Stomach (tissue), 19 donors: ENCODE measurements at places on chromosomes 7 and 10. TPM values are rescaled to one million over a fixed set of nuclear protein-coding genes. Genes with fewer than 3 reads are reported as not detected.

Gene SIRT1
- total RNA-seq = 41.4 TPM

Gene ADCYAP1R1
- 0.58 TPM for total RNA-seq

Gene DNAAF5
- total RNA-seq = 9.2 TPM

Gene TSPAN15
- 98.2 TPM for total RNA-seq

GRCh38 chr10:35781643-35782035 lies 139.5 kb upstream of the FZD8 start:
- no peaks in the 10 kb centered on the region for H3K4me1 ChIP-seq
- H3K36me3 ChIP-seq = no peaks in the 10 kb centered on the region
- no peaks in the 10 kb centered on the region for H3K27me3 ChIP-seq
- H3K4me3 ChIP-seq = no peak overlapping the region
- DNase-seq = no peak

DNA sequence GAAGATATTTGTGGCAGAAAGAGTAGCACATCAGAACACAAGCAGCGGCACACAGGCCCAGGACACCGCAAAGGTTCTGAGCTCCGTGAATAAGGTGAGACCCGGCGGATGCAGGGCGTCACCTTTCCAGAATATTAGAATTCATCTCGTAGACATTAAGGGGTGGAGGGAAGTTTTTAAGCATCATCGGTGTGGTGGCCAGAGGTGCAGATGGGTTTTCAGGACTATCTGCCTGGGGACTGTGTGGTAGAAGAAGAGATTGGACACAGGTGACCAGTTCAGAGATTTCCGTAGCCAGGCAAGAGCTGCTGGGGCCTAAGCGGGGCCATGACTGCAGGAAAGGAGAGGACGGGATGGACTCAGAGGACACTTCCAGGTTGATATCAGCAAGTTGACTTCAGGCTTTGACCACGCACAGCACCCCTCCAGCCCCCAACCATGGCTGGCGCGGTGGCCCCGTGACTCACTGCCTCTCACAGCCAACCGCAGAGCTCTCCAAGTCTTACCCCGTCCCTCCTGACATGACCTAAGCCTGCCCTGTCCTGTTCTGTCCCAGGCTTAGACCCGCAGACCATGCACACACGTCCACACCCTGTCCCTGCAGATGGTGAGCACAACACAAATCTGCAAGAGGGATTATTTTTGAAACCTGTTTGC lies 97.2 kb downstream of the OAT start:
- DNase-seq = no peak
- no peaks in the 10 kb centered on the region for H3K27me3 ChIP-seq
- no peak overlapping the region for H3K27ac ChIP-seq
- H3K4me1 ChIP-seq = no peaks in the 10 kb centered on the region
- H3K4me3 ChIP-seq = no peak overlapping the region
- no peaks in the 10 kb centered on the region for H3K36me3 ChIP-seq

GRCh38 chr7:26659121-26659520 lies 205.3 kb downstream of the SKAP2 start:
- H3K27me3 ChIP-seq = peaks cover 20% of the 10 kb centered on the region
- H3K27ac ChIP-seq = no peak overlapping the region
- H3K4me3 ChIP-seq = no peak overlapping the region
- no peak for DNase-seq
- H3K4me1 ChIP-seq = no peaks in the 10 kb centered on the region

DNA sequence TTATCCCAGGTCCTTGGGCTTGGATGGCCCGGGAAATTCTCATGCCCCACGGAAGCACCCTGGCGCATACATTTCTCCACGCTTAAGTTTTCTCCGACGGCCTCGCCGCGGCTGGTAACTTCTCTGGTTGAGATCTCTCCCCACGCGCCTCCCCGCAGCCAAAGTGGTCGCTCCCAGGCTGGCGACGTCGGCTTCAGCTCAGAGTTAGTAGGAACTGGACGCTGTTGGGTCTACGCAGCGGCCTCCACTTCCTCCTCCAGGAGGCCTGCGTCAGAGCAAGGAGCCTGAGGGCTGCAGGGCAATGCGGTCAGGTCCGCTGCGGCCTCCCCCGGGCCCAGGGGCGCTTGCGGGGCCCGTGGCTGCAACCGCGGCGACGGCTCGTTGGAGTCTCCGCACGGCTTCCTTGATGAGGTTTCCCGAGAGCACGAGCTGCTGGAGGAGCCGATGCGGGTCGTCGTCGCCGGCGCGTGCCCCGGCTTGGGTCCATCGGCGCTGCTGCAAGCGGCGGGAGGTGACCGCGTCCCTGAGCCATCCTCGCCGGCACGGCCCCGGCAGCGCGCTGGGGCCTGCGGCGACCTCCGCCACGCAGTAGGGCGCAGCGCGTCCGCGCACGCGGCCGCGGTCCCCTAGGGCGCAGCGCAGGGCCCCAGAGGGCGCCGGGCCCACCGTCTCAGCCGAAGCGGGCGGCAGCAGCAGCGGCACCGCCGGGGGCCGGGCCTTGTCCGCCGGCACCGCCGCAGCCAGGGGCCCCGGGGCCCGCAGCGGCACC lies 744 bp downstream of the FRAT2 start:
- peak overlapping the region; percentile 79 for H3K4me3 ChIP-seq
- peak overlapping the region; percentile 98 for H3K27ac ChIP-seq
- no peaks in the 10 kb centered on the region for H3K27me3 ChIP-seq

DNA sequence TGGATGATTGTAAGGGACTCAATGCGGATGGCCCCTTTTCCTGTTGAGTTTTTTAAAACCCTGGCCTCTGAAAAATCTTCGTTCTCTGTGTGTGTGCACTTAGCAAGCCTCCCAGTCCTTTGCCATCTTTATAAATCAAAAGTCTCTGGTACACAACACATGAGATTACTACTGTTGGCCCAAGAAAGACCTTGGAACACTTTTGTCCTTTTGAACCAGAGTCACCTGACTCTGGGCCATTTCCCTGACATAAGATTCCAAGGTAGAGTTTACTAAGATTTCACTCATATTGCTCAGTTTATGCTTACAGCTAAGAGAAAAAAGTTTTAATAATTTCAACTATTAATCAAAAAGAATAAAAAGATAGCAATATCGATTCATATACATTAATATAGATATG lies 64.7 kb upstream of the IFRD1 start:
- DNase-seq = no peak
- H3K36me3 ChIP-seq = no peaks in the 10 kb centered on the region
- no peak overlapping the region for H3K4me3 ChIP-seq
- no peaks in the 10 kb centered on the region for H3K4me1 ChIP-seq
- H3K27me3 ChIP-seq = no peaks in the 10 kb centered on the region
- no peak overlapping the region for H3K27ac ChIP-seq

DNA sequence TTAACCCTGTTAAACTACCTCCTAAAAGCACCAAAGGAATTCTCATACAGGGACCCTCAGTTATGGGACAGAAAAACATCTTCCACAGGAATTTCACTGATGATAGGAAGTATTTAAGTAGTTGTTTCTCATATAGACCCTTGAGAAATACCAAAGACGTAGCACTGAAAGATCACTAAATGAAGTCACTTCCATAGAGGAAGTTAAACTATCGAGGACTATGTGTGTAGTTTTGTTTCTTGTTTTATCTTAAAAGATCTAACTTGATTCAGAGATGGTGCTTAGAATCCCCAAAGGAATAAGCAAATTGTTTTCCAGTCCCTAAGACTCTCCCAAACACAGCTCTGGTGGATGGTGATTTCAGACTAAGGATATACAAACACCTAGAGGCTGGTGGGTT lies 94.8 kb upstream of the AFAP1L2 start:
- peaks cover 9% of the 10 kb centered on the region for H3K36me3 ChIP-seq
- H3K4me1 ChIP-seq = peaks cover 35% of the 10 kb centered on the region
- H3K27me3 ChIP-seq = no peaks in the 10 kb centered on the region
- DNase-seq = no peak

- H3K27me3 ChIP-seq = peaks cover 4% of the 10 kb centered on the region
- H3K4me3 ChIP-seq = no peak overlapping the region
These were observed 39.4 kb downstream of the EN2 start for GRCh38 chr7:155497149-155497901.

GRCh38 chr10:4373612-4374011 lies 452.4 kb upstream of the AKR1E2 start:
- H3K27me3 ChIP-seq = no peaks in the 10 kb centered on the region
- no peak overlapping the region for H3K27ac ChIP-seq
- H3K4me3 ChIP-seq = no peak overlapping the region
- no peaks in the 10 kb centered on the region for H3K36me3 ChIP-seq
- no peaks in the 10 kb centered on the region for H3K4me1 ChIP-seq

DNA sequence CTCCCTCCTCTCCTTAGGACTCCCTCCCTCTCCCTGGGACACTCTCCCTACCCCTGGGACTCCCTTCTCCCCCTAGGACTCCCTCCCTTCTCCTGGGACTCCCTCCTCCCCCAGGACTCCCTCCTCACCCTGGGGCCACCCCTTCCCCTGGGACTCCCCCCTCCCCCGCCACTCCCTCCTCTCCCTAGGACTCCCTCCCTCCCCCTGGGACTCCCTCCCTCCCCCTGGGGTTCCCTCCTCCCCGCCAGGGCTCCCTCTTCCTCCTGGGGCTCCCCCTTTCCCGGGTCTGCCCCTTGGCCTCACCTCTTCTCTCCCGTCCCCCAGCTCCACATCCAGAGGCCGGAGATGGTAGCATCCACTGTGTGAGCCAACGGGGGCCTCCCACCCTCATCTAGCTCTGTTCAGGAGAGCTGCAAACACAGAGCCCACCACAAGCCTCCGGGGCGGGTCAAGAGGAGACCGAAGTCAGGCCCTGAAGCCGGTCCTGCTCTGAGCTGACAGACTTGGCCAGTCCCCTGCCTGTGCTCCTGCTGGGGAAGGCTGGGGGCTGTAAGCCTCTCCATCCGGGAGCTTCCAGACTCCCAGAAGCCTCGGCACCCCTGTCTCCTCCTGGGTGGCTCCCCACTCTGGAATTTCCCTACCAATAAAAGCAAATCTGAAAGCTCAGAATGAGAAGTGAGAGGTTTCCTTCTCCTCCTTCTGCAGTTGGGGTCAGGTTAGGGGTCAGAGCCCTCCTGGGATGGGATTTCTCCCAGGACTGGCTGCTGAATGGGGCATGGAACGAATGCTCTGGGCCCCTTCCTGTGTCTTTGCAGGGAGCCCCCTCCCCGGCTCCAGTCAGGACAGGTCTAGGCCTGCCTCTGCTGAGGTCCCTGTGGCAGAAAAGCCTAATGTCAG lies 1.4 kb upstream of the MUC17 start:
- no peaks in the 10 kb centered on the region for H3K27me3 ChIP-seq
- no peak overlapping the region for H3K27ac ChIP-seq
- H3K36me3 ChIP-seq = no peaks in the 10 kb centered on the region
- no peak overlapping the region for H3K4me3 ChIP-seq

DNA sequence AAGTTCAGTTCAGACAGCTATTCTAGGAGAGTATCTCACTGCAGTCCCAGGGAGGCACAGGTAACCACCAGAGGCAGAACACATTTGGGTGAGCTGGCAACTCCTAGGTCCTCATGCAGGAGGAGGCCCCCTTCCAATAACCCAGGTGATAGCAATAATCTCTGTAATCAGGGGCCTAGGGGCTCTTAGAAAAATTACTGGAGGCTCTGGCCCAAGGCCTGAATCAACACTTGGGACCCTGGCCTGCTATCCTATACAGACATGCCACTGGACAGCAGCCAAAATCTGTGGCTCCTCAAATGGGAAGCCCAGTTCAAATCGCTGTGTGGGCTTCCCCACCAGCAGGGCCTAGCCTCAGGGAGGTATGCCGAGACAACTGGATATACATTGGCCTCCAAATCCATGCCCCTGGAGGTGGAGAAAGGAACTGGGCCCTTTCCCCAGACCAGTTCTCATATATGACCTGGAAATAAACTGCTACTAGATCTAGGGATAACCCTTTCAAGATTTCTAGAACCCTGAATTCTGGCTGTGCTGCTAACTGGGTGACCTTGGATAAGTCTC lies 1.6 kb downstream of the AVPI1 start:
- no peaks in the 10 kb centered on the region for H3K27me3 ChIP-seq
- peak; percentile 55 for DNase-seq
- H3K27ac ChIP-seq = peak overlapping the region; percentile 94
- H3K4me3 ChIP-seq = peak overlapping the region; percentile 67

- H3K27ac ChIP-seq = no peak overlapping the region
- no peaks in the 10 kb centered on the region for H3K36me3 ChIP-seq
- no peaks in the 10 kb centered on the region for H3K27me3 ChIP-seq
- H3K4me1 ChIP-seq = peaks cover 8% of the 10 kb centered on the region
- DNase-seq = peak; percentile 36
- H3K4me3 ChIP-seq = no peak overlapping the region
These were observed 36.3 kb downstream of the CHN2 start for GRCh38 chr7:29230871-29231345.

GRCh38 chr10:56902554-56902953 lies 541.5 kb upstream of the ZWINT start:
- no peak overlapping the region for H3K27ac ChIP-seq
- H3K36me3 ChIP-seq = no peaks in the 10 kb centered on the region
- DNase-seq = no peak

DNA sequence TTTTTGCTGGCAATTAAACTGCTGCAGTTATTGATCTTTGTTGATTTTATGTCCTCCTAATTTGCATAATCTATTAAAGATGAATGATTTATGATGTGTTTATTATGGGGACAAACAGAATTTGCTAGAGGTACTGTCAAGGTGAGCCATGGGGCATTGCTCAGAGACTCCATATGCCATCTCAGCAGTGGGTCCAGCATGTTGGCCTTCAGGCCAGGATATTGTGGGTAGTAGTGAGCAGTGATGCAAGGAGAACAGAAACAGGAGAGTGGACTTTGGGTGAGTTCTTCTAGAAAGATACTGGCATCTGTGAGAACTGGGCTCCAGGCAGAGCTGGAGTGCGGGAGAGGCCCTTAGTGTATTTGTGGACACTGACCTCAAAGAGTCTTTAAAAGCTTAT lies 65.9 kb downstream of the PAX2 start:
- no peak overlapping the region for H3K27ac ChIP-seq
- no peak for DNase-seq
- H3K27me3 ChIP-seq = peaks cover 45% of the 10 kb centered on the region
- no peaks in the 10 kb centered on the region for H3K4me1 ChIP-seq
- H3K36me3 ChIP-seq = no peaks in the 10 kb centered on the region

GRCh38 chr10:22097696-22098095 lies 94.2 kb upstream of the DNAJC1 start:
- no peaks in the 10 kb centered on the region for H3K4me1 ChIP-seq
- H3K36me3 ChIP-seq = no peaks in the 10 kb centered on the region
- DNase-seq = no peak
- no peak overlapping the region for H3K27ac ChIP-seq

DNA sequence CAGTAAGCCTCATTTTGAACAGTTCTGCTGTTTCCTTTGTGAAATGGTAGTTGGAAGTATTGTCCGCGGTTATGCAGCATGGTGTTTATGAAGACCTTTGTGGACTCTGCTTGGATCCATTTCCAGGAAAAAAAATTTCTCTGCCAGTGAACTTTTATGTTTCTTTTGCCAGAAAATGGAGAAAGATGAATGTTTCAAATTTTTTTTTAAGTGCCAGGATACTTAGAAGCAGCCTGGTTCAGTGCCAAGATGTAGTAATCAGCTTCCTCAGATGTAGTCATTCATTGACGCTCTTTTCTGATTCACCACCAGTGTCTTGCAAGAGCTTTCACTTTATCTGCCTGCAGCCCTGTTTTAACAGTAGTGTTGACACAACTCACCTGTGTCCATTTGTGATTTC lies 258.2 kb downstream of the SDK1 start:
- H3K27ac ChIP-seq = no peak overlapping the region
- H3K36me3 ChIP-seq = no peaks in the 10 kb centered on the region
- H3K4me1 ChIP-seq = peaks cover 28% of the 10 kb centered on the region
- H3K27me3 ChIP-seq = no peaks in the 10 kb centered on the region
